ENCODE measurements at places on chromosomes 12 and 14.

DNA sequence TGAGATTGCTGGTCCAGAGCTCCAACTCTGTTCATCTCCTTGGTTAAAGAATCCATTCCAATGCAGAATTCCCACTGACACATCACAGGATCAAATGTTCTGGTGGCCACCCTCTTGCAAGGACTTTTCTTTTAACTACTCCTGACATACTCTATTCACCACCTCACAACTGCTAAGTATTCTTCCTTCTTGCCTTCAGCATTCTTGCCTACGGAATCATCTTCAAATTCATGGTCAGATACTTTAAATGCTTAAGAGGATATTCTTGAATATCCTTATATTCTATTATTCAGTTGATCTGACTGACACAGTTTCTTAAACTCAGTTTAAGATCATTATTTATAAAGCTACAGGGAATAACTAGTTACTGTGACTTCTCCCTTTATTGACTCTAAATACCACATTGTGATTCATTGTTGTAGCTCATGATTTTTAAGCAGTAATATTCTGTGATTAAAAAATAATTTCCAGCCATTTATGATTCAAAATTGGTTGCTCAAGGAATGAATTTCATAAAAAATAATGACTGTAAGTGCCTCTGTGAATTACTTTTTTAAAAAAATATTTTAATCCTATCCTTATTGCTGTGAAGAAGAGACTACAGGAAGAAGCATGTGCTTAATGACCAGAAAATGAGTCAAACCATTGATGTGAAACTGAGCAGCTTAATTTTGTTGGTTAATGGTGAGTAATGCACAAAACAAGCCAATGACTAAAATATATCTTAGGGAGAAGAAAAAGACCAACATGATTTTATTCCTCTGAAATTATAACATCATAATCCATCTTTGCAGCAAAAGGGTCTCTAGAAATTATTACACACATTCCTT, 207.1 kb downstream of the PIK3C2G start:
- DNase-seq = no peak

DNA sequence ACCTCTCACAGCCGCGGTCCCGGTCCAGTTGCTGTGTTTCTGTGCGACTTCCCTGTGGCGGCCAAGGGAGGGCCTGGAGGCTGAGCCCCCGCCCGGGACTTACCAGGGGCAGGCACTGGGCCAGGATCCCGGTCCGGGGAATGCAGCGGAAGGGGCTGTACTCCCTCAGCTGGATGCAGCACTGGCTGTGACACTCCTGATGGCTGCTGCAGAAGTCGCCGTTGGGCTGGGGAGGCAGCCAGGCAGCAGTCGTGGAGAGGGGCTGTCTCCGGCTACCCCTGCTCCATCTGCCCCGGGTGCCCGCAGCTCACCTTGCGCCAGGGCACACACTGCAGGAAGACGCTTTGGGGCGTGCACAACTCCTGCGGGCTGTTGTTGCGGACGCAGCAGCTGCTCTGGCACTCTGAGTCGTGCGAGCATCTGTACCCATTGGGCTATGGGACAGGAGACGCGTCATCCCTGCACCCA, 6.2 kb downstream of the LRCOL1 start:
- DNase-seq = no peak

- DNase-seq = no peak
Observed at GRCh38 chr14:102103062-102103695, 16.3 kb upstream of the HSP90AA1 start.

DNA sequence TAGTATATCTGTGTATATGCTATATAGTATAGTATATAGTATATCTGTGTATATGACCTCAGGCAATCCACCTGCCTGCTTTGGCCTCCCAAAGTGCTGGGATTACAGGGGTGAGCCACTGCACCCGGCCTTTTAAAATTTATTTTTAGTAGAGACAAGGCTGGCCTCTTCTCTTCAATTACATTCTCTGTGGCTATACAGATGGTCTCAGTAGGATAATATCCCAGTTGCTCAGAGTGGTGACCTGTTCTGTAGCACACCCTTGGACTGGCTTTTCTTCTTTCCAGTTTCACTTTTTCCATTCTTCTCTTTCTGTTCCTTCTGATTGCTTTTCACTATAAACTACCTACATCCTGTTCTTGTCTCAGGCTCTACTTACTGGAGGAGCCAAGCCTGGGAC, 3.1 kb upstream of the NFATC4 start:
- DNase-seq = no peak

GRCh38 chr12:92933606-92934005, 4.5 kb upstream of the EEA1 start:
- no peak for DNase-seq

Data from stimulated activated CD4-positive, alpha-beta T cell treated with anti-CD3 and anti-CD28 coated beads, Interleukin-15, amount 100 ng/mL, for 24 hours (primary cell).